GM10248 (cell line): ENCODE measurements at places on chromosomes 11 and 22.

GRCh38 chr11:36574486-36574885, 6.7 kb downstream of the RAG1 start:
- DNase-seq: no peak

- no peak for DNase-seq
These were observed 28.1 kb downstream of the RTN3 start for GRCh38 chr11:63709336-63709884.

GRCh38 chr22:24873226-24873625, 67.2 kb downstream of the SGSM1 start:
- no peak for DNase-seq

GRCh38 chr11:38582756-38583155, 1984.7 kb upstream of the RAG2 start:
- no peak for DNase-seq

DNA sequence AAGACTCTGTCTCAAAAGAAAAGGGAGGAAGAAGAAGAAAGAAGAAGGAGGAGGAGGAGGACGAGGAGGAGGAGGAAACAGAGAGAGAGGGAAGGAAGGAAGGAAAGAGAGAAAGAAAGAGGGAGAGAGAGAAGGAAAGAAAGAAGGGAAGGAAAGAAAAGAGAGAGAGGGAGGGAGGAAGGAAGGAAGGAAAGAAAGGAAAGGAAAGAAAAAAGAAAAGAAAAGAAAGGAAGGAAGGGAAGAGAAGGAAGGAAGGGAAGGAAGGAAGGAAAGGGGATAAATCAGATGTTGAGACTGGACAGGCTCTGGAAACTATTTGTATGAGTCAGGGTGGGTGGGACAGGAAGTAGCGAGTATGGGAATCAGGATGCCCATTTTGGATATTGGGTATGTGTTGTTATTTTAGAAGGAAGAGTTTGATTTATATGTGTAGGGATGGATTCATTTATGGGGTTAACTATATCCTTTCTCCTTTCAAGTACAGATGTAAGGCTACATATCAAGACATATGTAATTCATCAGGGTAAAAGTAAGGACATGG, 6.0 kb upstream of the RPL3 start:
- DNase-seq: no peak

DNA sequence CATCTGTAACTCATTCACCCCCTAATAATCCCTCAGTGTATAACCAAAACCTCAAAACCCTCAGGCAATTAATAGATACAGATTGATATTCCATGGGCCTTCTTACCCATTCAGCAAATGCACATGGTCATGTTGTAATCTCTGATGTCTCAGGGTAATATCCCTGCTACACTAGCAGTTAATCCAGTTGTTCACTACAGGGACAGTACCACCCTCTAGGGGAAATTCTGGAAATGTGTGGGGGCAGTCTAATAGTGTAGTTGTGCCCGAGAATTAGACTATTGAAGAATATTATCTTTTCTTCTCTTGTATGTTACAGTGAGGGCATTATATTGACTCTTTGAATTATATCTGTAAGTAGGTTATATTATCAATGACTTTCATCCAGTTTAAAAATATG, 175.4 kb downstream of the CWF19L2 start:
- DNase-seq: no peak

DNA sequence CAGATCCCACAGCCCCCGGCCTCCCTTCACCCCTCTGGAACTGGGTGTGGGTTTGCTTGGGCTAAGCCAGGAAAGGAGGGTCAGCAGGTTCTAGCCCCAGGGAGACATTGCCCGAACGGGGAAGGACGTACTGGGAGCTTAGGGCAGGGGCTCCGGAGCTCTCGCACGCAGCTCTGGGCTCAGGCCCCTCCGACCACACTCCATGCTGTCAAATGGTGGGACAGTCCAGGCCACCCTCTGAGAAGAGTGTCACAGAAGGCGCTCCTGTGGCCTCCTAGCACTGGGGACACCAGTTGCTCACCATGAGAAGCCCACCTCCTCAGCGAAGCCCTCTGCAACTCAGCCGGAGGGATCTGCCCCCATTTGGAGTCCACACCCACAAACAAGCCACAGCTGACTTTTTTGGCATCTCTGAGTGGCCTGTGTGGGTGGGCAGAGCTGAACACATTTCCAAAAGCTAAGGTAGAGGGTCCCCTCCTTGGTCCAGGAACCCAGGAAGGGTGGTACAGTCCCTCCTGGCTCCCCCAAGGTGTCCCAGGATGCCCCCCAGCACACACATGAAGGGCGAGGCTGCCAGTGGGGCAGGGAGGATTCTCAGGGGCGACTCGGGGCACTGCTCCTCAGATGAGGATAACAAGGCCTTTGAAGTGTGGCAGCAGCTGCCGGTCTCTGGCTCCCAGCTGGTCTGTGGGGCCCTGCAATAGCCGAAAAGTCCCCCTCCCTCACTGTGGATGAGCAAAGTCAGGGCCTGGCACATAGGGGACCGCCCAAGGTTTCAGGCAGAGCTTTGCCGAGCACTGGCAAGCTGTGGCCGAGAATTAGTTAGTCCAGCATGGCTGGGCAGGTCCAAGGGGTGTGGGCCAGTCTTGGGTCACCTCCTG, 13.0 kb upstream of the TEF start:
- no peak for DNase-seq

- DNase-seq: no peak
These were observed 33.1 kb upstream of the ELF5 start for GRCh38 chr11:34546511-34547209.

DNA sequence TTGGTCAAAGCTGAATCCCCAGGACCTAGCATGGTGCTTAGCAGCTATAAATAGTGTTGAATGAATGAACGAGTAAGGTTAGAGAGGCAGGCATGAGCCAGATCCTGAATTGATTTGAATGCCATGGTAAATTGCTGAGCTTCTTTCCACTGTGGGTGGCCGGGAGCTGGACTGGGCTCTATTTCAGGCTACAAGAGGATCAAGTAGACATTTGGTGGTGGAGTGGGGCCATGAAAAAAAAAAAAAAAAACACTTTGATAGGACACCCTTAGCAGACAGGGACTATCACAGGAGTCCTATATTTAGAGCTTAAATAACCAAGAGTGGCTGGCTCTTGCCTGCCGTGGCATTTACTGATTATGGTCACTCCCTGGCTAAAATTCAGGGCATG, 77.6 kb downstream of the MIAT start:
- no peak for DNase-seq

DNA sequence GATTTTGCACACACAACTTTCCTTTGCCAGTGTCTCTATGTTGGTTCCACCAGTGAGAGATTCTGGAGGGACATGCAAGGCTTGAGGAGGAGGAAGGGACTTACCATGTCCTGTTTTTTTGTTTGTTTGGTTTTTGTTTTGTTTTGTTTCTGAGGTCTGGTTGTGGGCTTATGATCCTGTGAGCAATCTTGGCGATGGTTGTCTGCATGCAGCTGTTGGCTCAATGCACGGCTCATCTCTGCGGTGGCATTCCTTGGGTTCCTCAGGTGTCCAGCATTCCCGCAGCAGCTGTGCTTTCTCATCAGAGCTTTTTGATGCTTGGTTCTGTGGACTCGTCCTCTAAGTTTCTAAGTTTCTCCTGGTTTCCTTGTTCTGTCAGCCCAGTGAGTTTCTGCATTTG, 4.8 kb upstream of the NNMT start:
- no peak for DNase-seq

DNA sequence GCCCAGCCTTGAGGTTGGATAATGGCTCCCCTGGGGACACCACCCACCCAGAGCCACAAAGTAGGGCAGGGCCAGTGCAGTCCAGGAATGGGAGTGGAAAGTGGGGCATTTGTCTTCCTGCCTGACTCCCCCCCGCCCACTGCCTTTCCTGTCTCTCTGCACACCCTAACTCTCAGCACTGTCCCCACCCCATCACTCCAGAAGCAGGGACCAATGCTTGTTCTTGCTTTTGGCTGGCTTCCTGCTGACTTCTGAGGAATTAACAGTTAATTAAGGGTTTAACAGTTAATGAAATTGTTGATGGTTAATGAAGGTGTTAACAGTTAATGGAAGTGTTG, 4.7 kb downstream of the PITPNM1 start:
- no peak for DNase-seq

- no peak for DNase-seq
These were observed 497.5 kb downstream of the TBC1D22A start for GRCh38 chr22:47259990-47260389.

- DNase-seq: no peak
These were observed 24.5 kb upstream of the GNB1L start for GRCh38 chr22:19879246-19879570.

DNA sequence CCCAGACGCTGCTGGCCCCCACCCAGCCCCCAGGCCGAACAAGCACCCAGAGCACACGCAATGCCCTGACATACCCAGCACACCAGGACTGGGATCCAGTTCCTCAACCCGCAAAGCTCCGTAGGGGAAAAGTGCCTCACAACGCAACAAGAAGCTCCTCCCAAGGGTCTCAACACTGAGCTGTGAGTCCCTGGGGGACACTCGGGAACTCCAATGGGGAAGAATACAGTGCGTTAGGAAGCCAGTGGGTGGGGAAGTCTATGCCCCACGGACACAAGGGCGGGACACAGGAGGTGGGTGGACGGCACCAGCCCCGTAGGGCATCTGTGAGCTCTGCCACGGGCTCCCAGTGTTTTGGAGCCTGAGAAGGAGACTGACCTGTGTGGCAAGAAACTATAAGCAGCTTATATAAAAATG, 1.6 kb downstream of the DEAF1 start:
- no peak for DNase-seq

DNA sequence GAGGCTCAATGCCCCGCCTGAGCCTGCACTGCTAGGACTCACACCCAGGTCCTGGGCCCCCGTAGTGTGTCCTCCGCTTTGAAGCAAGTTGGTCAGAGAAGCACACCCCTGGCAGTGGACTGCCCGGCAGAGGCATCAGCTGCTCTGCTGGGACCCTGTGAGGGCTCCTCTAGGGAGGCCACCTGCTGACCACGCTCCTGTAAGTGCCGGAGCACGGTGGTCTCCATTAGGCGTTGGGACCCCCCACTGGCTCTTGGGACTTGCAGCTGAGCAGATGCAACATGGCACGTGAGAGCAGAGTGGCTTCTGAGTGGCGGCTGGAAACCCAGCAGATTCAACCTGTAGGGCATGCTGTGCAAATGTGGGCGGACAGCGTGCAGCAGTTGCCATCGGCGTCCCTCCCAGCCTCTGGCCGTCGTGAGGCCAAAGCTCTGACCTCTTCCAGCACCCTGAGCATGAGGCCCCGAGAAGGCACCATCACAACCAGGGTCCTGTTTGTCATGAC, 16.9 kb downstream of the MRGPRG start:
- DNase-seq: no peak

GRCh38 chr11:117523680-117524079, 196.0 kb downstream of the CEP164 start:
- DNase-seq: no peak

- DNase-seq: peak; percentile 84
These were observed 101.1 kb downstream of the GRIK4 start for GRCh38 chr11:120612513-120613263.

GRCh38 chr11:114047327-114047726, 12.2 kb upstream of the ZBTB16 start:
- DNase-seq: no peak

DNA sequence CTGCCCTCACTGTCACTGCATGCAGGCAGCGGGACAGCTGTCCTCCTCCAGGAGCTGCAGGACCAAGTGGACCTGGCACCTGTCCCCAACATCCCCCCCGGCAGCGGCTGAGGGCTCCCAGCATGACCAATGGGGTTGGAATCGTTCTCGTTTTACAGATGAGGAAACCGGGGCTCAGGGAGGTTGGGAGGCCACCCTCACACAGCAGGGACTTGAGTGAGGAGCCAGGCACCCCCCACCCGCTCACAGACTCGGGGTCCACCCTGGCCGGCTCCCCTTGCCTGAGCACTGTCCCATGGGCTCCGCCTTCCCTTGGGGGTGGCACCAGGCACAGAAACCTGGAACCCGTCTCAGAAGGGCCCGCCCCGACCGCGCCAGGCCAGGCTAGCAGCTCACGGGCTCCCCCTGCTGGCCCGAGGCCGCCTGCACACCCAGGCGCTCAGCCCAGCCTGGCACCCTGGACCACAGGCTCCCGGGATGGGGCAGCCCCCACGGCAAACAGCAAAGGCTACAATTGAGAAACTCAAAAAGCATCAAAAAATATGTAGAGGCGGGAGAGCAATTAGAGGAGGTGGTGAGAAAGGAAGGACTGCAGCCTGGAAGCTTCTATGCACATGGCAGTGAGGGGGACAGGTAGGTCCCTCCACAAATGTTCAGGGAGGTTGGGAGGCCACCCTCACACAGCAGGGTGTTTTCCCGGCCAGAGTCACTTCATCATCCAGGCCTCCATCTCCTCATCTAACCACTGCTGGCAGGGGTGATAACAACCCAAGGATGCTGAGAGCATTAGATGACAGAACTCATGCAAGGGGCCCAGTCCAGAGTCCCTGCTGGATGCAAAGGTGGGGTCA, 12.8 kb downstream of the MACROD1 start:
- peak; percentile 94 for DNase-seq

DNA sequence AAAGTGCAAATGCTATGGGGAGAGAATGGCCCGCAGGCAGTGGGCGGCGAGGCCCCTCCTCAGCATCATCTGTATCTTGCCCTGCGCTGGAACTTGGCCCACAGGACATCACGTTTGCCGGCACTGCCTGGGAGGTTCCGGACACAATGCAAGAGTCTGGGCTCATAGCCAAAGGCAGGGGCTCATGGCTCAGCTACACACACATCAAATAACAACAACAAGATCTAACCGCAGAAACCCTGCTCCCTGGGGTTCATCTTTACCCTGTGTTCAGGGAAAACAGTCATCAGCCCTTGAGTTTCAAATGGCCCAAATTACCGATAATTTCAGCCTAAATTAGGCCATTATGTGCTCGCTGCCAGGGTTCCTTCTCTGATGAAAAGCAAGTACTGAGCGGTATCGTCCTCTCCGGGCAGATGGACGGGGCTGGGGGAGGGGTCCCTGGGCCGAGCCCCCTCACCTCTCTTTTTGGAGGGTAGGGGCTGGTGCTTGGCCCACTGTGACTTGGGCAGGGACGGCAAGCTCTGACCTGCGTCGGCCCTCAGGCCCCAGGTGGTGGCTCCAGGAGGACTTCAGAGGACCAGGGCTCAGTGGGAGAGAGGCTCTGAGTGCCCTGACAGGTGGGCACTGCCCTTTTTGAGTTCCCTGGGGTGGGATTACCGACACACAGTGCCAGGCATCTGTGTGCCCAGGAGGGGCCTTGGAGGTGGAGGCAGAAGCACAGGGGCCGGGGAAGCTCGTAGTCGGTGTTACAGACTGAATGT, 25.0 kb upstream of the GAL start:
- no peak for DNase-seq

GRCh38 chr11:75812542-75813040, 2.4 kb upstream of the UVRAG start:
- no peak for DNase-seq

GRCh38 chr11:67415501-67416304, at the start of gene CARNS1:
CARNS1 (plus strand) TSS chr11:67415678; CDS start chr11:67416200, 522 bp downstream.
- no peak for DNase-seq

GRCh38 chr22:46055181-46055875, 78.4 kb upstream of the WNT7B start:
- DNase-seq: no peak

GRCh38 chr22:47847131-47847890, 1084.9 kb downstream of the TBC1D22A start:
- no peak for DNase-seq

GRCh38 chr11:106482917-106483785, 405.7 kb downstream of the AASDHPPT start:
- DNase-seq: no peak

GRCh38 chr11:81886406-81887075, 847.1 kb downstream of the FAM181B start:
- DNase-seq: no peak
